ENCODE measurements at places on chromosomes 3 and 15.

- DNase-seq: peak; percentile 59
These were observed 16.1 kb upstream of the PLOD2 start for GRCh38 chr3:146177072-146177471.

DNA sequence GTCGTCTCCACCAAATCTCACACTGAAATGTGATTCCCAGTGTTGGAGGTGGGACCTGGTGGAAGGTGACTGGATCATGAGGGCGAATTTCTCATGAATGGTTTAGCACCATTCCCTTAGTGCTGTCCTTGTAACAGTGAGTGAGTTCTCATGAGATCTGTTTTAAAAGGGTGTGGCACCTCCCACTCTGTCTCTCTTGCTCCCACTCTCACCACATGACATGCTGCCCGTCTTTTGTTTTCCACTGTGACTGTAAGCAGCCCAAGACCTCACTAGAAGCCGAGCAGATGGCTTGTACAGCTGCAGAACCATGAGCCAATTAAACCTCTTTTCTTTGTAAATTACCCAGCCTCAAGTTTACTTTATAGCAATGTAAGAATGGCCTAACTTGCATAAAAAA lies 21.2 kb downstream of the RAD18 start:
- no peak for DNase-seq

DNA sequence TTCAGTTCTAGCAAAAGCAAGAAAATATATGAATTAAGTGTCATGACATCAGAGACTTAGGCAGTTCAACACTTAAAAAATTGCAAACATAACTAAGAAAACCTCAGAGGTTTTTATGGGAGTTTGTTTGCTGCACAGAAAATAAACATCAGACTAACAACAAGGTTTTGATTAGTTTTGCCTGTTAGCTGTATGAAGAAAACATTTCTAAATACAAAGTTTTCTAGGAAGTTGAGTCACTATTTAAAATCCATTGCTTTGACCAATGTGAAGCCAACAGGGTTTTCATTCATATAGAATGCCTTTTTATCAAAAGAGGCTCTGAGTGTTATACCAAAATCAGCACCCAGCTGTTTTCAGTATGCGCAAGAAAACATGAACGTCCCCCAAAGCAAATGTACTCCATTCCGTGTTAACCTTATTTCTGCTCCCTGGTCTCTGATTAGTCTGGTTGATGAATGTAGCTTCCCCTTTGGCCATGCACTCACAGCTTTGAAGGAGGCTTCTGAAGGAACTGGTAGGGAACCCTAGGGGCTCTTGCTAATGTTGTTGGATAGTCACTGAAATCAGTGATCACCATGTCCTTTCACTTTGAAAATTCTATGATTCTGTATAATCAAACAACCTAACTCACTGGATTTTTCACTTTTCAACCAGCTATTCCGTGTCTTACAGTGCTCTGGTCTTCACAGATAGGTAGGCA lies 89.6 kb upstream of the TSEN2 start:
- DNase-seq: no peak

- peak; percentile 85 for DNase-seq
These were observed 8.0 kb upstream of the FAM107A start for GRCh38 chr3:58585005-58585786.

DNA sequence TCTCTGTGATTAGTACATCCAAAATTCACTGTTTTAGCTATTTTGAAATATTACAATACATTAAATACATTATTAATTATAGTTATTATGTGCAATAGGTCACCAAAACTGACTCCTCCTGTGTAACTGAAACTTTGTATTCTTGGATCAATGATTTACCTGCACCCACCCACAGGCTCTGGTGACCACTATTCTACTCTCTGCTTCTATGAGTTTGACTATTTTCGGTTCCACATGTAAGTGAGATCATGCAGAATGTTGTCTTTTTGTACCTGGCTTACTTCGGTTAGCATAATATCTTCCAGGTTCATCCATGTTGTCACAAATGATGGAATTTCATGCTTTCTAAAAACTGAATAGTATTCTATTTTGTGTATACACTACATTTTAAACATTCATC lies 43.8 kb downstream of the SLC2A2 start:
- no peak for DNase-seq

DNA sequence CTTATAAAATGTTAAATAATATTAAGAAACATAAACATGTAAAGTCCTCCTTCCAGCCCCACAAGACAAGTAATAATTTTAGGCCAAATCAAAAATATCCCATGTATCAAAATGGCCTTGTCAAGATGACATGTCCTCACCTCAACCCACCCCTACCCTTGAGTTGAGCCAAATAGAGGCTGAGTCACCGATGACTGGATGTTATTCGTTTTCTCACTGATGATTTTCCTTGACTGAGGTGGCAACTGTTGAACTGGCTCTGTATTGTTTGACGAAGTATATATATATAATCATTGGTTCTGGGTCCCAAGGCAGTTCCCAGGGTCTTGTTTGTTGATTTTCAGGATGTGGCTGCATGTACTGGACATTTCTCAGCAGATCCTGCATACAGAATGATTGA lies 75.3 kb downstream of the TMEM108 start:
- DNase-seq: peak; percentile 37

DNA sequence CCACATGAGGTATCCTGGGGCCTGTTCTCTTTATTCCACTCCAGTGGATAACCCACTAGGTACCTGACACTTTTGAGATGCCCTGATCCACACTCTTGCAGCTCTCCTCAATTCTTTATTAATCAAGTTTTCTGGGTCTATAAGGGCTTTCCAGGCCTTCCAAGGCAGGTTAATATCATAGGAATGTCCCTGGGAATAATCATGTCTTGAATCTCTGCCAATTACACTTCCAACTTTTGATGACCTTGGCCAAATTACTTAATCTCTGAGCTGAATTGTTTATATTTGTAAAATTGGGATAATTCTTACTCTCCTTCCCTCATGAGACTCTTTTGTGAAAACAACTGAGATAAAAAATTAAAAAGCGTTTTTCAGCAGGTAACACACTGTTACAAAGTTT lies 881.7 kb downstream of the MCTP2 start:
- DNase-seq: no peak

DNA sequence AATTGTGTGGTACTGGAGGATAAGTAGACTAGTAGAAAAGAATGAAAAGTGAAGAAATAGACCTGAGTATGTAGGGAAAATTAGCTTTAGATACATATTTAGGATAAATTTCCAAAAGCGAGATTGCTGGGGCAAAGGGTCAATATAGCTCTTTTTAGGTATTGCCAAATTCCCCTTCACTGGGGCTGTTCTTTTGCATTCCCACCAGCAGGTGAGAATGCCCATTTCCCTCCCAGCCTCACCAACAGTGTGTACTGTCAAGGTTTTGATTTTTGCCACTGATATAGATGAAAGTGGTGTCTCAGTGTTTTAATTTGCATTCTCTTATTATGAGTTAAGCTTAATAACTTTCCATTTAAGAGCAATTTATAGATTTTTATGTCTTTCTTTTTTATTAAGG lies 35.7 kb upstream of the BHLHE40 start:
- peak; percentile 46 for DNase-seq

DNA sequence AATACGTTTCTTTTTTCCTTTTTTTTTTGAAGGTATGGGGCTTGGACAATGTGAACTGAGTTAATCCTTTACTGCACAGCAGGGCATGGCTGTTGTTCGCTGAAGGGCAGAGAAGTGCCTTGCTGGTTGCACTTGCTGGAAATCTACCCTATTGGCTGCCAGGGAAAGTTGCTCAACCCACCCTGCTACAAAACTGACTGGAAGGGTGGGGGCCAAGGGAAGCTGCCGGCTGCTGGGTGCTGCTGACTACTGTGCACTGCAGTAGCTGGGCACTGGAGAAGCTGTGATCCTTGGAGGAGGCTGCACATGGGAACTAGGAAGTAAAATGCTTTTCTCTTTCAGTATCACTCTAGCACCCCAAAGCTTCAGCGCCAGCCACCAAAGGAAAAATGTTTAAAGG lies 70.5 kb downstream of the ETV5 start:
- no peak for DNase-seq

- no peak for DNase-seq
These were observed 145.1 kb downstream of the SEMA6D start for GRCh38 chr15:47862402-47862801.

DNA sequence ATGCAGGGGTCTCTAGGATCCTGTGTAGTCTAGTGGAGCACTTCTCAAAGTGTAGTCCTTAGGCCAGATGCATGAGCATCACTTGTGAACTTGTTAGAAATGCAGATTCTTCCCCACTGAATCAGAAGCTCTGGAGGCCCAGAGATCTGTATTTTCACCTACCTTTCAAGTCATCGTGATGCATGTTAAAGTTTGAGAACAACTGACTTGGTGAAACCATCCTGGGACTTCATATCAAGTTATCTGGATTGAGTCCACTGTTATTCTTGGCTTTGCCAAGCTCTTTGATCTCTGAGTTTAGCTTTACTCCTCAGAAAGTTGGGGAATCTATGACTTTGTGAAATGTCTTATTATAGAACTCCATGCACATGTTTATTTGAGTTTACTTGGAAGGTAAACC lies 78.5 kb downstream of the ARNT2 start:
- no peak for DNase-seq

DNA sequence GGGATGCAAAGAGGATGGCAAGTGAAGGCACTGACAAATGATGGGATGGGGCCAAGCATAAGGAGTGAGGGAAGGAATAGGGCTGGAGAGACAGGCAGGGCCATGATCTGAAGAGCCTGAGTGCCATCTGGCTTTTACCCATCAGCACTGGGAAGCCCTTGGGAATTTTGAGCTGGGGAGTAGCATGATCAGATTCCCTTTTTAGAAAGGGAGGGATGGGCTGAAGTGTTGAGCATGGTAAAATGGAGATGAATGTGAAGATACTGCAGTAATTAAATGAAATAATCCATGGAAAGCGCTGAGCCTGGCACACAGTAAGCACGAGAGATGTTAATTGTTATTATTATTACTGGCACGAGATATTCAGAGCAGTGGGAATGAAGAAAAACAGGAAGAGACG lies 9.9 kb downstream of the RBP1 start:
- DNase-seq: no peak

- DNase-seq: no peak
These were observed 92.8 kb downstream of the DAPK2 start for GRCh38 chr15:63953524-63953923.

GRCh38 chr15:87564681-87565080 lies 691.9 kb downstream of the NTRK3 start:
- DNase-seq: no peak

- DNase-seq: no peak
These were observed 3.3 kb downstream of the CALML4 start for GRCh38 chr15:68201879-68202261.

DNA sequence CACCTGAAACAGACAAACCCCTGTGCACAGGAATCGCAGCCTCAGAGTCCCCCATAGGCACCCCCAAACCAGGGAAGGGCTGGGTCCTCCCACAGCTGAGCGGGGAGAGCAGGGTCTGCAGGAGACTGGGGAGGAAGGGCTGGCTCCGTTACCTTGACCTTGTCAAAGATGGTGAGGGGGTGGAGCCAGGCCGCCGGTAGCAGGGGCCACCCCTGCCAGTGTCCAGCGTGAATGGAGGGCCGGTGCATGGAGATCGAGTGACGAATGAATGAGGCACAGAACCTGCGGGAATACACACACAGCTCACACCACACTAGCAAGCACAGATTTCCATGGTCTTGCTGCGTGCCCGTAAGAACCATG lies 102.2 kb downstream of the TMEM266 start:
- DNase-seq: no peak
